ENCODE measurements at places on chromosomes 6 and 20.

- DNase-seq, result no peak
Measured at GRCh38 chr20:53498341-53498740, 95.3 kb downstream of the ZNF217 start.

DNA sequence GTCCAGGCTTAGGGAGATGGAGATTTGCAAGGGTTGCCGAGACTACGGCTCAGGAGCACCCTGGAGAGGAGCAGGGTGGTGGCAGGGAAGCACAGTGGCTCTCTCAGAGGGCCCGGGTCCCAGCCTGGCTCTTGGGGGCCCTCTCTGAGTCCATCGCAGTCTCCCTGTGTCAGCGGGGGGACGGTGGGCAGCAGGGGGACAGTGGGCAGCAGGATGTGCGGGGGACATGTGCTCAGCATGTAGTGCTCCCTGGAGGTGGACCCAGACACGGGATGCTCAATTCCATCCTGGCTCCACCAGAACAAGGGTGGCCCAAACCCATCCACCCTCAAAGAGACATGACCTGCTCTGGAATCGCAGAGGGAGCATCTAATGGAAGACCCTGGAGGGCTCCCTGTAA, 43.0 kb upstream of the ZBP1 start:
- DNase-seq, result peak; percentile 15

GRCh38 chr6:4606821-4607704, 169.1 kb upstream of the CDYL start:
- DNase-seq, result no peak

DNA sequence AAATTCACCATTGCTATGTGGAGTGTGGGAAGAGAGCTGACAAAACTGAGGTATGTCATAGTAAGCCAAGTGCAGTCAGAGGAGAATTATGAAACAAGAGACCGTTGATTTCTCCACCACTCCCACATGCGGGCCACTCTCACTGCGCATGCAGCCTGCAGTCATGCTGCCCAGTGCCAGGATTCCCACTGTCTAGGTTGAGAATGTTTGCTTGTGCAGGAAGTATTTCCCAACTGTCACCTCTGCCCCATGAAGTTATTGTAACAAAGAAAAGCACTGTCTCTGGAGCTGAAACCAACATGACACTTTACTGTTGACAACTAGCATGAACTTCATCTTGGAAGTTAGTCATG, 18.7 kb upstream of the SFT2D1 start:
- no peak for DNase-seq

DNA sequence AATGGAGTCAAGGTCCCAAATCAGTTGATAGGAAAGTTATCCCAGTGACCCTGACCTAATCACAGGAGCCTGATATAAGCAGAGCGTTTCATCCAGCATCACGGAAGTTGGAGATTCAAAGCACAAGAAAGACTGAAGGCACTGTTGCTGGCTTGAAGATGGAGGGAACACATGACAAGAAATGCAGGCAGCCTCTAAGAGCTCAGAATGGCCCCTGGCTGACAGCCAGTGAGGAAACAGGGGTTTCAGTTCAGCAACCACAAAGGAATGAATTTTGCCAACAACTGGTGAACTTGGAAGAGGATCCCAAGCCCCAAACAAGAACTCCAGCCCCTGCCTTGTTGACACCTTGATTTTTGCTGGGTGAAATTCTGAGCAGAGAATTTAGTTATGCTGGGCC, 778.5 kb downstream of the MAFB start:
- no peak for DNase-seq

DNA sequence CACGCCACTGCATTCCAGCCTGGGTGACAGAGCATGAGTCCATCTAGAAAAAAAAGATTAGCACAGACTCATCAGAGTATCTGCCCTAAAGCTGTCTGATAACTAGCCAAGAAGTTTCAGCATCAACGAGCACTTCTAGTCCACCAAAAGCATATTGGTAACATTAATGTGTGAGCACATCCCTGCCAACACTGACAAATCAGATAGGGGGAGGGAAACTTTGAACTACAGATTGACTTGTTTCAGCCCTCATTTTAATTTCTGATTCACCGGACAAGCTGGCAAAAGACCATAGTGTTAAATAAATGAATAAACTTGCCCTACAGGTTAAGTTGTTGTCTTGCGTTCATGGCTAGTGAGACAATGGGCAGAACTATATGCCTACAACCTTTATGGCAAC, 7.7 kb upstream of the SEC63 start:
- no peak for DNase-seq

DNA sequence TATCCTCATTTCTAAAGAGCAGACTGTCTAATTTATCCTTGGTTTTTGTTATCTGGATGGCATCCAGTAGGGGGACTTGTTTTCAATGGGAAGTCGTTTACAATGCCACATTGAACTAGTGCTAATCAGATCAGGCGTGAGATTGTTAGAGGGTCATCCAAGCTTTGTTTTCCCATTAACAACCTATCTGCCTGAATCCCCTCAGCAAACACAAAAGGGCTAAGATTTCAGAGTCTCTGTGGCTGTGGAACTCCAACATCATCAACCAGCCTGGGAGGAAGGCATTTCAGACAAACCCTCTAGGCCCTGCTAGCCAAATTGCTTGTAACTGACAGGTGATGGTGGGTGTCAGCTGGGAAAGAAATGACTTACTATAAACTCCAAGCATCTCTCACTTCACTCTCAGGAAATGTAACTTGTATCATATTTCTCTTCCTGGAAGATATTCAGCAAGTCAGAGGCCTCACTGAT, 47.7 kb downstream of the COL19A1 start:
- DNase-seq, result no peak

- no peak for DNase-seq
Measured at GRCh38 chr6:117477988-117478852, 4.3 kb upstream of the DCBLD1 start.

GRCh38 chr6:109653264-109653663, 37.7 kb downstream of the AK9 start:
- no peak for DNase-seq

- no peak for DNase-seq
Measured at GRCh38 chr6:48135323-48136084, 24.5 kb upstream of the PTCHD4 start.

GRCh38 chr6:73231986-73232391, 6.7 kb upstream of the KHDC1L start:
- DNase-seq, result no peak

GRCh38 chr6:6771964-6772363, 183.4 kb downstream of the LY86 start:
- no peak for DNase-seq

- no peak for DNase-seq
Measured at GRCh38 chr20:48794360-48794759, 33.4 kb downstream of the PREX1 start.
